ENCODE measurements at places on chromosomes 6 and 20. TPM values are rescaled to one million over a fixed set of nuclear protein-coding genes. Genes with fewer than 3 reads are reported as not detected.

DNA sequence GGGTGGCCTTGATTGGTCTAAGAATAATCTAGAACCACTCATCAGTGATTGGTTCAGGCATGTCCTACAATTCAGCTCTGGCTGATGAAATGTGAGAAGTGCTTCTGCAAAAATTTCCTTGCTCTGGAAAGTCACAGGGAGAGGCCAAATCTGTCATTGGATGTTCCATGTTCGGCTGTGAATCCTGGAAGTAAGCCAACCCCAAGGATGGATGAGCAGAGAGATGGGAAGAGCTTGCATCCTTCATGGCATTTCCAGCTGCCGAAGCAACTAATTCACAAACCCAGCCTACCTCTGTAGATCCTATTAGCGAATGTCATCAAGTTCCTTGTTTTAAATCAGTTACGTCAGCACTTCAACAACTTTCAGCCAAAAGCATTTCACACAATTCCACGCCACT, 187.2 kb upstream of the SOX4 start:
- DNase-seq: no peak

GRCh38 chr6:114042267-114043016, 71.5 kb upstream of the HDAC2 start:
- DNase-seq: no peak

- DNase-seq: no peak
These were observed 191.0 kb downstream of the UNC5CL start for GRCh38 chr6:40848038-40848437.

GRCh38 chr20:46970937-46971630, 76.4 kb downstream of the EYA2 start:
- DNase-seq: no peak

The NUDT3 gene
- 27.8 TPM for total RNA-seq

Data from GM12878 (cell line).